AG04450 (cell line): ENCODE measurements at places on chromosomes 16 and 17. TPM values are rescaled to one million over a fixed set of nuclear protein-coding genes. Genes with fewer than 3 reads are reported as not detected.
A peak's percentile ranks its signal among the peaks of the same experiment; 100 is the strongest.

DNA sequence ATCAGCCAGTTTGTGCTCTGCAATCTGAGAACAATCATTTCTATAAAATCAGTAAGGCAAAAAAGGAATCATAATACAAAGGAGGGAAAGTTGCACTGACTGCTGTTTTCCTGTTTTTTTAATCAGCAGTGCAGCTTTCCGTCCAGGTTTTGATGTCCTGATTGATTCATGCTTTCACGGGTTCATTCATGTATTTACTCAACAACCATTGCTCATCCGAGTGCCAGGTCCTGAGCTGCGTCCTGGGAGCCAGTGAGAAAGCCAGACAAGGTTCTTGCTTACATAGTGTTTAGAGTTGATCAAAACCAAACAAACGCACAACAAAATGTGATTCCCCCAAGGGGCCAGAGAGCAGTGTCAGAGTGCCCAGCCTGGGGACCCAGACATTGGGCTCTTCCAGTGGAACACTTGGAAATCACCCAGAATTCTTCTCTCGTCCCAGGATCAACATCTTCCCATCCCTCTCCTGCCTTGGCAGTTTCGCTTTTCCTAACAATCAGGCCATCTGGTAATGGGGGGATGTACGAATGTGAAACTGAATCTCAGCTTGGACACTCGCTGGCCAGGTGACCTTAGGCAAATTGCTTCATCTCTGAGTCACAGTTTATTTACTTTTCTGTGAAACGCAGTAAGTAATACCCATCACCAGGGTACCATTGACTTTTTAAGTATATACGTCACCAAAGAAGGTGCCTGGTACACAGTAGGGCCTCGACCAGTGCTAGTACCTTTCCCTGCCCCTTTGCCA is 13.3 kb upstream of the C1QL1 start:
- DNase-seq = peak; percentile 75

DNA sequence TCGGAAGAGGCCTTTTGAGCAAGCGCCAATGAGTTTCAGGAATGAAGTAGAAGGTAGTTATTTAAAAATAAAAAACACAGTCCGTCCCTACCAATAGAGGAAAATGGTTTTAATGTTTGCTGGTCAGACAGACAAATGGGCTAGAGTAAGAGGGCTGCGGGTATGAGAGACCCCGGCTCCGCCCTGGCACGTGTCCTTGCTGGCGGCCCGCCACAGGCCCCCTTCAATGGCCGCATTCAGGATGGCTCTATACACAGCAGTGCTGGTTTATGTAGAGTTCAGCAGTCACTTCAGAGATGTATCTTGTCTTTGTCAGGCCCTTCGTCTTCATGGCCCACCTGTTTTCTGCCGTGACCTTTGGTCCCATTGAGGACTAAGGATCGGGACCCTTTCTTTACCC is 87.3 kb downstream of the CRISPLD2 start:
- no peak for DNase-seq

DNA sequence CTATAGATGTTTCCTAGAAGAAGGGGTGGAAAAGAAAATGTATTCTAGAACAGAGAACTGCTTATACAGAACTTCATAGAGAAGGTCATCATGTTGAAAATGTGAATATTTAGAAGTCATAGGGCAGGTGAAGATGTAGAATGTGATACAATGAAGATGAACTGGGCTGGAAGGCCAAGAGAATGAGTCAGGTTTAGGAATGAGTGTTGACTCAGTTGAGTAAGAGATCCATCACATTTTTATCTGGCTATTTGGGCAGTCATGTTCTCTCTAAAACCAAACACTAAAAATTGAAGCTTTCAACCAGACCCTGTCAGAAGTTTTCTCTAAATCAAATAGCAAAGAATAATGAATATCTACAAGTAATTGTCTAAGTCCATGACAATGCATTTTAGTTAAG is 660.5 kb downstream of the KCNJ2 start:
- no peak for DNase-seq

The AOC2 gene
- 0.16 and 0.33 TPM in 2 replicates for polyA plus RNA-seq

The EME1 gene
- polyA plus RNA-seq = 2.2 and 2.5 TPM in 2 replicates

DNA sequence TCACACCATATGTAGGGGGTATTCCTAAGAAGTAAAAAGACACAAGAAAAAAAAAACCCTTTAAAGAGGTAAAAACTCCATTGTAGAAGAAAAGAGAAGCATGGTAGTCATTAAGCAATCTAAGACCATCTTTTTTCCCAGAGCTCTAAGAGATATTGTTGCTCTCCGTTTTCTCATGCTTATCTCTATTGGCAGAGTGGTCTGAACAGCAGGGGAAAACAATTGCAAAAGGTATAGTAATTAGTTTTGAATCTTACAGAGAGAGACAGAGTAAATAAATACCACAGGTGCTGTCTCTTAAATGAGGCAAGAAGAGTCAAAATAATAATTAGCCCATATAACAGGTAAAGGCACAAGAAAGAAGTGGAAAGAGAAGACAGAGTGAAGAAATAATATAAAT is 821.4 kb upstream of the CA10 start:
- no peak for DNase-seq

- DNase-seq = no peak
Measured at GRCh38 chr17:55436224-55437158, 14.9 kb upstream of the MMD start.

- no peak for DNase-seq
Measured at GRCh38 chr17:67116045-67116575, 71.8 kb downstream of the CACNG1 start.

GRCh38 chr16:74019612-74020011 is 277.0 kb upstream of the PSMD7 start:
- no peak for DNase-seq

The MT4 gene
- not detected in 2 replicates for polyA plus RNA-seq
